Activated CD4-positive, alpha-beta T cell treated with anti-CD3 and anti-CD28 coated beads, Interleukin-2, amount 50 U/mL, for 48 hours (primary cell): ENCODE measurements at places on chromosomes 16 and 17.

DNA sequence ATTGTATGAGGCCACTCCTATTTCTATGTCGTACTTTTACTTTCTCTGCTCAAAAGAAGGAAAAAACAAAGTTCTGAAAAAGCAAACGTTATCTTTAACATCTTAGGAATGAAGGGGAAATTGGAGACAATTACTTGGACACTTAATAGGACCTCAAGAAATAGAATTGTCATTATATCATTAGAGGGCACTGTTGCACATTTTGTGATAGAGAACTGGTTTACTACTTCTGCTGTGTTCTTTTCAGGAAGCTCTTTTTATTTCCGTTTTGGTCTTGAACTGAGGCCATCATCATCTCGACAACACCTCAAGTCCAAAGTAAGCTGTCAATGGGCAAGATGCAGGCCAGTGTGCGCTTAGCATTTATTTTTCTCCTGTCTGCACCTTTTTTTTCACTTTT lies 14.6 kb downstream of the COG4 start:
- DNase-seq = no peak

GRCh38 chr16:10835281-10835931 lies 16.8 kb upstream of the TVP23A start:
- DNase-seq = peak; percentile 53

DNA sequence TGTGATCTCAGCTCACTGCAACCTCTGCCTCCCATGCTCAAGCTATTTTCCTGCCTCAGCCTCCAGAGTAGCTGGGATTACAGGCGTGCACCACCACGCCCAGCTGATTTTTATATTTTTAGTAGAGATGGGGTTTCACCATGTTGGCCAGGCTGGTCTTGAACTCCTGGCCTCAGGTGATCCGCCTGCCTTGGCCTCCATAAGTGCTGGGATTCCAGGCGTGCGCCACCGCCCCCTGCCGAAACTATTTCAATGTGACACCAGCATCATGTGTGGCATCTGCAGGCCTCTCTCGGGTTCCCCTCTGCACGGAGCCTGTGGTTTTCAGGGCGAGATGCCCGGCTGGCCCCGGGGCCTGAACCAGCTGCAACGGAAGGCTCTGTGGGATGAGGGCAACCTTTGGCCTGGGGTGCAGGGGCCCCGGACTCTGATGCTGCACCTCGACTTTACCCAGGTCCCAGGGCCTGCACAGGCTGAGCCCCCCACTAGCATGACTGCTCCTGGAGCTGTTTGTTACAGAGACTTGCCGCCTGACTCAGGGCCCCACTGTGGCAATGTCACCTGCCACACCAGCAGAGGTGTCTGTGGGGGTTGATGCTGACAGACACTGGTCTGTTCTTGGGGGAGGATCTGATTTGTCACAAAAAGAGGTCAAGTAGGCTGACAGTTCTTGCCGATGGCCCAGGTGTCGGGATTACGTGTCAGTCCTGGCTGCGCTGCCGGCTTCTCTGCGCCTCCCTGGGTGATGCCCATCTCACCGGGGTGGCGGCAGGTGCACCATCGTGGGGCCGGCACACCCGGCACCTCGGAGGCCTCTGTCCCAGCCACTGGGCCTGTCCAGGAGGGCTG lies 8.6 kb upstream of the TEX19 start:
- DNase-seq = peak; percentile 77

- DNase-seq = peak; percentile 40
These were observed 431 bp downstream of the SLFN11 start for GRCh38 chr17:35372846-35373533.

DNA sequence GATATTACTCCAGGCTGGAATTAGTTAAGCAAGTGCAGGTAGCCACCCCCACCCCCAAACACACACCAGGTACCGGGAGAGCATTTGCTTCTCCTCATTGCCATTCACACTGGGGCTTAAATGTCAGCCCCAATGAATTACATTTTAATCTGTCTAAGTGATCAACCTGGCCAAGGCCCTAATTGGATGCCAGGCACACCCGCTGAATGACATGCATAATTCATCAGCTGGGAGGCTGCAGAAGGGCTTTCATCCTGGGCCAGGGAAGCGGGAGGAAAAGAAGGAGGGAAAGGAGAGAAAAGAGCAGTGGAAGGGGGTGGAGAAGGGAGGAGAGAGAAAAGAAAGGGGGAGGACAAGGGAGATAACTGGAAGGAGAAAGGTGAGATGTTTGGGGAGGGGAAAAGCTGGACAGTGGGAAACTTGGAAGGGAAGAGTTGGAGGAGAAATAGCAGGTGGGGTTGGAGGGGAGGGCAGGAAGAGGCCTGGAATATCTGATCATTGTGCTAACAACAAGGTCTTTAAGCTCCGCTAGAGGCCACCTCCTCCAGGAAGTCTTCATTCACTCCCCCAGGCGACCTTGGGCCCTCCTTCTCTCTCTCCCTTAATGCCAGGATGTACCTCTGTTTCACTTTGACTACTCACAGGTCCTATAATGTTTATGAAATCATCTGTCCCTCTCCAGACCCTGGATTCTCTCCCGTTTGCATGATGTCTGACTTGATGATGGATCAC lies 40.1 kb upstream of the CES5A start:
- no peak for DNase-seq

DNA sequence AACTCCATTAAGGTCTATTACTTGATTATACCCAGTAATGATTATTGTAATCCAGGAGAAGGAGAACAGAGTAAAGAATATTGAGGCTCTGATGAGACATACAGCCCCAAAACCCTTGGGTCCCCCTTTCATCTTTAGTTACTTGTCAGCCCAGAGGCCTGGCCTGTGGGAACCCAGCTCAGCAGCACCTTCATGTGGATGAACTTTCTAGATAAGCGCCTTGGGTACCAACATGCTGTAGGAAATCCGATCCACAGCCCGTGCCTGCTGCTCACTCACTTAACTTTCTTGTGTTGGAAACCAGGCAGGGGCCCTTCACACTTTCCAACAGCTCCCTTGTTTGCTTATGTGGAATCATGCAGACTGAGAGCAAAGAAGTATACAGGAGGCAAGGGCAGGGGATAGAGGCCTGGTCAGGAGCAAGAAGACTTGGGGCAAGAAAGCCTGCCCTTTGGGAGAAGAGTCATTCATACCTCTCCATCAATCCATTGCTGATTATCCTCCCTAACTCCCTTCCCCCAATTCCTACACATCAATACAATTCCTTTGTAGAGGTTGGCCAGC lies 64.0 kb upstream of the SOX9 start:
- DNase-seq = no peak

DNA sequence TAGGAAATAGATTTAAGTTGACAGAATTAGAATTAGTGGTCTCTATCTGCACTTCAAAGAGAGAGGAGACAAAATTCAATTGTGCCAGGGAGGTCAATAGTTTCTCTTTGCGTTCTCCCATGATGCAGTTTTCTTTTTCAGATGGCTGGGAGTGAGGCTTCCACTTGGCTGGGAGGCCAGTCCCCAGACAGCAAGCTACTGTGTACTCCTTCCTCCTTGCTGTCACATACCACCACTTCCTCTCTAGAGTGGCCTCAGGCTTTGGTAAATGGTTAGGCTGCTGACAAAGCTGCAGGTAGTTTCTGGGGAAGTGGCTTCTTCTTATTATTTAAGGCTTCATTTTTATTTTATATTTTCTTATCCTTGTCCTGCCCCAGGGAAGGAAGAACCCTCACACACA lies 106.2 kb upstream of the HS3ST4 start:
- DNase-seq = no peak

GRCh38 chr16:86709902-86710601 lies 131.7 kb downstream of the FOXL1 start:
- DNase-seq = no peak

GRCh38 chr16:22624800-22625533 lies 114.3 kb downstream of the NPIPB5 start:
- DNase-seq = no peak

DNA sequence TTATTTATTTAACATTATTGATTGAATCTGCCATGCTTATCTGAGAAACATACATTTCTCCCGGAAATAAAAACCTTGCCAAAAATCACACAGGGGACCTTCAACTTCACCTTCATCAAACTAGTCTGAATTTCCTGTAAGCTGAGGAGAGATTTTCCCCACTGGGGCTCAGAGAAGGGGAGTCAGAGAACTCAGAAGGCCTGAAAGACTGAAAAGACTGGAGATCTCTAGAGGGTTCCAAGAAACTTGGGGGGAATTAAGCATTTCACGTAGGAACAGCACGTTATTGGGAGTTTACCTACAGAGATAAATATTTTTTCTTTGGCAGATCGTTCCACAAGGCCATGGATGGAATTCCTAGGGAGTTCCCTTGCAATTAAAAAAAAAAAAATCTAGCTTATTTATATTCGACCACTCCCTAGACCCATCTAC lies 528 bp upstream of the NOL11 start:
- no peak for DNase-seq

GRCh38 chr17:4823373-4824089 lies 9.6 kb upstream of the MINK1 start:
- DNase-seq = no peak

DNA sequence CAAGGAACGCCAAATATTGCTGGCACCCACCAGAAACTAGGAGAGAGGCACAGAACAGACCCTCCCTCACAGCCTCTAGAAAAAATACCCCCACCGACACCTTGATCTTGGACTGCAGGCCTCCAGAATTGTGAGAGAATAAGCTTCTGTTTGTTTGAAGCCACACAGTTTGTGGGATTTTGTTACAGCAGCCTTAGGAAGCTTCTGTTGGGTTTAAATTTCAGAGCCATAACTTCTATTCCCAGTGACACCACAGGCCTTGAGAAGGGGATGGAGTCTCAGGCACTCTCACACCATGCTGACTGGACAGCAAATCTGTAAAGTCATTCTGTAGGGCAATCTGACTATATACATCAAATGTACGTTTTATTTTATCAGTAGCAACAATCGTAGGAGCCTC lies 38.6 kb downstream of the RNF112 start:
- no peak for DNase-seq

DNA sequence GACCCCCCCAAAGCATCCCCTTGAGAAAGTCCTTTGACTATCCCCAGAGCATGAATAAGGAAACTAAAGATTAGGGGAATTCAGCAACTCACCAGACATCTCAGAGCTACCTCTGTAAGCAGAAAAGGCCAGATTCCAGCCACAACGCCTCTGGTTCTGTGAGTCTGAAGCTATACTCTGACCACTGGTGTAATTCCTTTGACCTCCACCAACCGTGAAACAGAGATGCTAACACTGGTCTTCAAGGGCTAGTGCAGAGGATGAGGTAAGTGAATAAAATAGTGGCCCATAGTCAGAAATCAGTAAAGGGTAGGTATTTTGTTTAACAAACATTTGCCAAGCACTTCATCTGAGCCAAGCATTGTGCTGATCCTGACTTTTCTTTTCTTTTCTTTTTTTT lies 353.4 kb downstream of the NPIPA8 start:
- no peak for DNase-seq

DNA sequence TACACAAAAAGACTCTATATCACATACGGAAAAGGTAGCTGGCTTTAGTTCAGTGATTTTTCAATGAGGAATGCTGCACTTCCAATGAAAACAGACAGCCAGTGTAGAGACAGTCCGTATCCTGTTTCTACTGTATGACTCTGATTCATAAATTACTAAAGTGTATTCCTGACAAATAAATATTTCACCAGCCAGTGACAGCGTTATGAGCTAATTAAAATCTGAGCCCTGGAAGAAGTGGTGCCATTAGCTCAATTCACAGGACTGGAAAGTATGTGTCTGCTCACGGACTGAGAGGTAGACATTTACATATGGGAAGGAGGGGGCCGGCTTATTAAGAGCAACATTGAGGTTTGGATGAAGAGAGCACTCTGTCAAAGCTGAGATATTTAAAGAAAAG lies 207.9 kb upstream of the RBFOX1 start:
- DNase-seq = no peak

DNA sequence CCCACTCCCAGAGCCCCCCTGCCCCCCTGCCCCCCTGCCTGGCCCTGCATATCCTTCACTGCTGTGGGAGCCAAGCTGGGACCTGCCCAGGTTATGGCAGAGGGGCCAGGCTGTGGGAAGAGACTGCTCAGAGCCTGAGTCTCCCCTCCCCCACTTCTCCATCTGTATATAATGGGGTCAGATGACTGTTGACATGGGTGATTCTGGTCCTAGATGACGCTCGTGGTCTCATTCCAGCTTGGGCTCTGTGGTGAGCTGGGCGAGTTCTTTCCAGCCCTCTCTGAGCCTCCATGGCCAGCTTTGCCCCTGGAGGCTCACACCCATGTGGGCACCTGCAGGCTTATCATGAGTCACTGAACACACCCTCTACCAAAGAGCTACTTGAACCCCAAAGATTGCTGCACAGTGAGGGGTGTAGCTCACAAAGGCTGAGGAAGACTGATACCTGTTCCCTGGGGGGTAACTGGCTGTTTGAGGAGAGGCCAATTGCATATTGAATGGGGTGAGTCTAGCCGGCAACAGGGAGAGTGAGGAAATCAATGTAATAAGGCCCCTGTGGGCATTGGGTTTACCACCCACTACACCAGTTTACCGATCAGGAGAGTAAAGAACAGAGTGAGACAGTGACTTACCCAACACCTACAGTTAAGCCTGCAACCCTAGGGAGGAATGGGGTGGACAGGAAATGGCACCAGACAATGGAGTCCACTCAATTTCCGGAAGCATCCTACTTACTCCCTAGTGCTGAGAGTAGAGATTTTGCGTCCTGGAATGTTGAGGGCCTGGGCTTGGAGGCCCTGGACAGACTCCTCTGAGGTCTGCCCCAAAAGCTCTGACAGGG lies 4.2 kb upstream of the SREBF1 start:
- DNase-seq = no peak

DNA sequence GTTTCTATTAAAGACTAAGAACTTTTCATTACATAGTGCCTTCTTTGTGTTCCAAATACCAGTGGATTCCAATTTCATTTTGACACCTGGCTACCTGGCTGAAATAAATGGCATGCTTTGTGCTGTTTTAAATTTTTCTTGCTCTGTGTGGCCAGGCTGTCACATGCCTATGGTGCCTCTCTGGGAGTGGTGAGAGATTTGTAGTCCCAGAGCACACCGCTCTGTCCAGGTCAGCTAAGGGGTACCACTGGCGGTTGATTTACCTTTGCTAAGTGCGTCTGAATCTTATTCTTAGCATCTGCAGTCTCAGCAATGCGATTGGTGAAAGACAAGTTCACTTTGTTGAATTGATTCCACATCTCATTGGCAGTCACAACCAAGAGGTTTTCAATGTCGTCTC lies 29.4 kb downstream of the TEKT3 start:
- DNase-seq = no peak

DNA sequence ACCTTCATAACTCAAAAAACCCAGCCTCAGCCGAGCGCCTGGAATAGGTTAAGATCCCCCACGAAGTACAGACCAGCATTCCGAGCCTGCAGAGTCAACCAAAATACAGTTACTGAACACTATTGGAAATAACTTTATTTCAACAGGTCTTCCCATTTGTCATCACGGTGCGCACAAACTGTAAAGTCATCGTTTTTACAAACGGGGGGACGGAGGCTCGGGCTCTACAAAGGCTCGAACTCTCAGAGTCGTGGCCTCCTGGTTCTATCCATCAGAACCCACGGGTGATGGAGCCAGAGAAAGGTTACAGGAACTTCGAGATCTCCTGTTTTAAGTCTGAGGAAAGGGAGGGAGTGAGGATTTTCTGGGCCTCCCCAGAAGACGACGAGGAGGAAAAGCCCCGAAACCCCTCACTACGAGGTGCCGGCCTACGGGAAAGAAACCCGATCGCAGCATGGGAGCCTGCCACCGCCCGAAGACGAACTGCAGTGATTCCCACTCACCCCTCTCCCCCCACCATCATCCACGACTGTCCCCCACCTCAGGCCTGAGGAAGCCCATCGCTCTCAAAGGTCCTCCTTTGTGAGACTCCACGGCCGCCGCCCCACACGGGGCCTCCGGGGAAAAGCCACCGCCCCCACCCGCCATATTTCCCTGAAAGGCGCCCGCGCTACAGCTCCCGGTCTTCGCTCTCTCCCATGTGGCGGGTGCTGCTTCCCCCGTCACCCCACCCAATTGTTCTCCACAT lies 917 bp downstream of the YWHAE start:
- peak; percentile 20 for DNase-seq

- no peak for DNase-seq
These were observed 9.2 kb downstream of the TAF1C start for GRCh38 chr16:84177741-84178073.
